Suppressor macrophage (primary cell): ENCODE measurements at places on chromosomes 1 and 21.

DNA sequence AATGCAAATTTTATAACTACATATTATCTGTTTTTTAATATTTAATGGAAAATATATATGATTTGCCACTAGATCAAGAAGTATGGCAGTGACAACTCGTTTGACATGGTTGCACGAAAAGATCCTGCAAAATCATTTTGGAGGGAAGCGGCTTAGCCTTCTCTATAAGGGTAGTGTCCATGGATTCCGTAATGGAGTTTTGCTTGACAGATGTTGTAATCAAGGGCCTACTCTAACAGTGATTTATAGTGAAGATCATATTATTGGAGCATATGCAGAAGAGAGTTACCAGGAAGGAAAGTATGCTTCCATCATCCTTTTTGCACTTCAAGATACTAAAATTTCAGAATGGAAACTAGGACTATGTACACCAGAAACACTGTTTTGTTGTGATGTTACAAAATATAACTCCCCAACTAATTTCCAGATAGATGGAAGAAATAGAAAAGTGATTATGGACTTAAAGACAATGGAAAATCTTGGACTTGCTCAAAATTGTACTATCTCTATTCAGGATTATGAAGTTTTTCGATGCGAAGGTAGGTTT, 556 bp downstream of the IFI44 start:
- peak; percentile 42 for DNase-seq

- DNase-seq, result no peak
Measured at GRCh38 chr1:15937146-15937545, 38.8 kb downstream of the ZBTB17 start.

- no peak for DNase-seq
Measured at GRCh38 chr1:19612530-19612929, 31.6 kb upstream of the NBL1 start.

DNA sequence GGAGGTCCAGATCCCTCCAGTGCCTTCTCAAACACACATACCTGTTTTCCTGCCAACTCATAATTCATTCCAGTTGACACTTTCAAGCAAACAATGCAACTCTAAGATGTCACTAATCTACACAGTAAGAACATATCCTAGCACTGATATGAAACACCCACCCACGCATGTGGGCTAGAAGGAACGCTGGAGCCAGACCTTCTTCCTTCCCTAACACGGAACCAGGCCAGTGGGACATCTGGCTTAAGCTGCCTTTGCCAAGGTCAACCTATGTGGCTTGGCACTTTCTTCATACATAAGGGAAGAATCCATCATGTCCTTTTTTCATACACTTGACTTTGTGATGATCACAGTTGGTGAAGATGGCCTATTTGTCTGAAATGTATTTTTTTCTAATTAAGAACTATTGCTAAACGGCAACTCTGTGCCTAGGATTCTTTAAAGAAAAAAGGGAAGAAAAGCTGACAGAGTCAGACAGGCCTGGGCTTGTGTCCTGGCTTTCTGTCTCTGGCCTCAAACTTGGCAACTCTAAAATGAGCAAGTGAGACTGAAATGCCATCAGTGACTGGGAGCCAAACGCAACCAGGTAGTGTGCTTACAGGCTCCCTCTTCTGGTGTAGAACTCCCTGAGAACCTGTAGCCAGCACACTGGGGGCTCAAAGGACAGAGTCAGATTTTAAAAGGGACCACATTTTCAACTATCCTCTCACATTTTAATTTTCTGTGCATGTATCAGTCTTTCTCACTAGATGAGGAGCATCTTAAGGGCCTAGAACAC, 92.6 kb upstream of the BEND5 start:
- DNase-seq, result no peak

GRCh38 chr1:207346513-207346912, 25.0 kb downstream of the CD55 start:
- DNase-seq, result no peak

GRCh38 chr1:172255223-172255560, 165.3 kb upstream of the C1orf105 start:
- DNase-seq, result no peak

DNA sequence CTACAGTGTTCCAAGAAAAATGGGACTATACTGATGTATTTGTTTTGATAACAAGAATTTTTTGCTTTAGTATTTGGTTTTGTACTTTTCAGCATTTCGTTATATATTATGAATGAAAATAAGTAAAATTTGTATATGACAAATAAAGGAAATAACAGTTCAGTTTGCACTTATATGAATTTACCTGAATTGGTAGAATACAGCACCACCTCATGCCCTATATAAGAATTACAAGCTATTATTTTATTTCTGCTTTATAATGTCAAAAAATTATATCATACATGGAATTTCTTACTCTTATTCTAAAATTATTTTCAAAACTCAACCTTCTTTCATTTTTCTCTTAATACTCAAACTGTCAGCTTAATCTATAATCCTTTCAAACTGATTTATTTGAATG, 14.6 kb downstream of the EFCAB7 start:
- DNase-seq, result peak; percentile 32

DNA sequence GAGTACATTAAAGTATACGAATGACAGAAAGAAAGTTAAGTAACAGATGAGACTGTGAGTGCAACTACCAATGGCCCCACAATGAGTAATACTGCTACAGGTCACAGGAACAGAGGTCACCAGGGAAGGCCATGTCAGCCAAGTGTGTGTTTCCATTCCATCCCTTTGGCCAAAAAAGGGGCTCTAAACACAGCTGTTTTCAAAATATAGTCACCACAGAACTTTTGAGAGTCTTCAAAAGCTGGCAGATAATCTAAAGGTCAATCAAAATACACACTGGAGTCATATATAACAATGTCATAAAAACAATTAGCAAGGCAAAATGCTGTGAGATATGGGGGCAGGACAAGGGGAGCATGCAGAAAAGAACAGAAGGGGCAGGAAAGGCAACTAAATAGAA, 10.2 kb downstream of the USP24 start:
- DNase-seq, result peak; percentile 23

DNA sequence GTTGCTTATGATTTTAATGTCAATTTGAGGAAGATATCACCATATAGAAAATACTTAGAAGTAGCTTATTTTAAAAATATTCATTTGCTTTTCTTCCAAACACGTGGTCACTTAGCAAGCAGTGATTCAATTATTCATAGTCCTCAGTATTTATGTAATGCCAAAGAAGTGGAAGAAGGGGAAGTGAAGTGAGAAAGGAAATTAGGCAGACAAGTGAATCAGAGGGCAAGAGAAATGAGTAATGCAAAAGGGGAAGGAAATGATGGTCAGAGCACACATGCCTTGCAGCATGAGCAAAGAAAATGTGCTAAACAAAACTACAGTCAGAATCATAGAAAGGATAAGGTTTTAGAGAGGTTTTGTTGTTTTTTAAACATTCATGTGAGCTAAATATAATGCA, 31.8 kb downstream of the SDCCAG8 start:
- DNase-seq, result peak; percentile 94

DNA sequence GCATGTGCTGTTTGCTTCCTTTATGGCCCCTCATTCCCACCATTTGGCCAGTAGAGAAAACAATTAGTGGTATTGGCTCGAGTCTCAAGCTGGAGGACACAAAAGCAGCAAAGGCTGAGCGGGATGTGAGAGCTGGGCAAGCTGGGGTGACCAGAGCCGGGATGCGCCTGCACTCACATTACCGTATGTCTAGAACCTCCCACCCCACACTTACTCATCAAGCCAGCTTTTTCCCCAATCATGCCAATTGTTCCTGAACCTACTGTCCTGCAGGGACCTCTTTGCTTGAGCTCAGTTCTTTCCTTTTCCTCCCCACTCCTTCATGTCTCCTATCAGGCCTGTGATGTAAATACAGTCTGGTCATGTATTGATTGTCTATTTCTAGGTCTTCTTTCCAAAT, 45.9 kb downstream of the KIRREL1 start:
- DNase-seq, result no peak

- no peak for DNase-seq
Measured at GRCh38 chr1:160724465-160725242, 13.0 kb upstream of the CD48 start.

- DNase-seq, result no peak
Measured at GRCh38 chr1:38892976-38893375, 11.6 kb upstream of the GJA9 start.

DNA sequence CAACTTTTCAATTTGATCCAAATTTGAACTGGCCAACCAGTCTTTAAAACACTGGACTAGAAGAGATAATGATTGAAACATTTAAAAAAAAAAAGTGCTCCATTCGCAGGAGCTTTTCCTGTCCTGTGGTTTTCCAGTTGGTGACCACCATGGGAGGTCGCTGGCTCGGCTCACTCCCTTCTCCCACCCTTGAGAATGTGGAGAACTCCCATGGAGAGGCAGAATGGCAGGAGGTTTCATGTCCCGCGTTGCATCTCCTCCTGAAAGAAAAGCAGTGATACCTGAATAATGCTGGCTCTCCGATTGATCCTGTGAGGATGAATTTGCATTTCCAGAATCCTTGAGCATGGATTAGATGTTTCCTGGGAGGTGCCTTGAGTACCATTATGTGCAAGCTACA, 16.5 kb upstream of the MPZL1 start:
- DNase-seq, result no peak

DNA sequence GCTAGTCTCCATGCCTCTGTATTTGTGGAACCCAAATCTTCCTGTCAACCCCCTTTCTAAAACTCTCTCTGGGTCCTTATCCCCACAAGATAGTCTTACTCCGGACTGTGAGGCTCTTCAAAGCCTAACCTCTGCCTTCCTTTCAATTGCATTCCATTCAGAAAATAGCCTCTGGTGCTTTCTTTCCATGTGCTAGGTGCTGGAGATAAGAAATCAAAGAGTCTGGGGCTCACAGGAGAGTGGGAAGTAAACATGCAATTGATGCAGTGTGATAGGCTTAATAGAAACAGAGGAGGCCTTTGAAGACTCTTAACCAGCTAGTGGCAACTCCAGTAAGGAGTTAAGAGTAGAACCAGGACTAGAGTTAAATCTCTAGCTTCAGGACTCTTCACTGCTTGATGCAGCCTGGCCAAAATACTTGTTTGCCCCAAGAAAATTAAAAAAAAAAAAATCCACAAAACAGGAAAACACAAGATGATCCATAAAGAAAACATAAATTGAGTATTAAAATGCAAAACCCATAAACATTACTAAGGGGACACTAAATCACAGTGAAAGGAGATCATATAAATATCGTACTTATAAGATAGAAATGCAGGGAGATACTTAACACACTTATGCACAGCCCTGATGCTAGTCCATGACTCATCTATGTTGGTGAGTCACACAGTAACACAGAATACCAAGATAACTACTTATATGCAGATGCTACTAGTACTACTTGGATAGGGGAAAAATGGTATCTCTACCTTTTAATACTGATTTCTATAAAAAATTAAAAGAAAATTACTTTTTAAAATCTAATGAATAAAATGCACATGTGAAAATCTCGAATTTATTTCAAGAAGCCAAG, 341.5 kb downstream of the KCNH1 start:
- DNase-seq, result no peak

- peak; percentile 21 for DNase-seq
Measured at GRCh38 chr1:236394879-236395229, 768 bp downstream of the EDARADD start.

DNA sequence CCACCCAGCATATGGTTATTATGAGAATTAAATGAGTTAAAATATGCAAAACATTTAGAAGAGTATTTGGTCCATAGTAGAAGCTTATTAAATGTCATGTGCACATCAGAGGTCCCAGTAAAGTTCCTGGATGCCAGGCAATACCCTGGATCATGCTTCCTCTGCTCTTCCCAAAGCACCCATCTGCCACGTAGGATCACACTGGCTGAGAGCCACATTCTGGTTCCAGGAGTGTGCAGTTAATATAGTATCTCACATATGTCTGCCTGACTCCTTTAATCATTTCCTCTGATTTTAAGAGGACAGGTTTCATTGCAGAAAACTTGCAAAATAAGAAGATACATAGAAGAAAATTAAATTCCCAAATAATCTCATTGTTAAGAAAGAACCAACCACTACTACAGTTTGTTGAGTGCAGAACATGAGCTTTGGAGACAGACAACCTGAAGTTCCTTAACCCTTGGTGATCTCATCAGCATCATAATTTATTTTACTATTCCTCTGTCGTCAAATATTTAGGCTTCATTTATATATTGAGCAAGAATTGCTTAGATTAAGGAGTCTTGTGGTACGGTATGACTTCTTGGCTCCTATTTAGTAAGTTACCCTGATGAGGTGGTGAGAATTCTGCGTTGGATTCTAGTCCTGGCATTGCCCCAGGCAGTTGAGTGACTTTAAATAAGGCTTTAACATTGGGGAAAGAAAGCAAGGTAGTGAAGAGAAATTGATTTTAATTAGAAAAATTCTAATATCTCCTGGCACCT, 12.3 kb downstream of the SGIP1 start:
- DNase-seq, result no peak

DNA sequence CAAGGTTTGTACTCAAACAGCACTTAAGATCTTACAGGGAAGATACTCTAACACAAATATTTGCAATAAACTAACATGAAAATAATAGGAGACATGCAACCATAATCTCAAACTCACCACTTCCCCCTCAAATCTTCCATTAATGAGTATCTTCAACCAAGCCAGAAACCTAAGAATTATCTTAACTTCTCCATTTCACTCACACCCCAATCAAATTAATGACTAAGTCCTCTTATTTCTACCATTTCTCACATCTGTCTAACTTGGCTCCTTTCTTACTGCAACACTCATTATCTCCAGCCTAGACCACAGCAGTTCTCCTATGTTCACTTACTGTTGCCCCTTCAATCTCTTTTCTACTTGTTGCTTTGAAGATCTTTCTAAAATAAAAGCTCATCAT, 10.4 kb downstream of the RBBP5 start:
- no peak for DNase-seq

DNA sequence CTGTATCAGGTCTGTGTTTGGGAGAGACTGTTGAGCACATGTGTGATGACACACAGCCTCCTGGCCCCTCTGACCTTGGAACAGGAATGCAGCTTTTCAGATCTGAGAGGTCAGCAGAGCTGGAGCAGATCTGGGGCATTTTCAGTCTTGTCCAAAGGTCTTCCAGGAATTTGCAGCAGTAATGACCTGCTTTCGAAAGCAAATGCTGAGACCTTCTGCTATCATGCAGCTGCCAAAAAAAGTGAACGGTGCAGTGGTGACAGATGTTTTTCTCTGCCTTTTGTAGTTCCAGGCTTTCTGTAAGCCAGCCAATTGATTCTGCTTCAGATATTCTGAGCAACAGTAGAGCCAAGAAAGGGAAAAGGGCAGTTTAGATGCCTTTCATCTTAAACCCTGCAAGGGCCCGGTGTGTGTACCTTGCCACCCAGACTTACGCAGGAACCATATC, 137.8 kb upstream of the COA6 start:
- DNase-seq, result no peak

DNA sequence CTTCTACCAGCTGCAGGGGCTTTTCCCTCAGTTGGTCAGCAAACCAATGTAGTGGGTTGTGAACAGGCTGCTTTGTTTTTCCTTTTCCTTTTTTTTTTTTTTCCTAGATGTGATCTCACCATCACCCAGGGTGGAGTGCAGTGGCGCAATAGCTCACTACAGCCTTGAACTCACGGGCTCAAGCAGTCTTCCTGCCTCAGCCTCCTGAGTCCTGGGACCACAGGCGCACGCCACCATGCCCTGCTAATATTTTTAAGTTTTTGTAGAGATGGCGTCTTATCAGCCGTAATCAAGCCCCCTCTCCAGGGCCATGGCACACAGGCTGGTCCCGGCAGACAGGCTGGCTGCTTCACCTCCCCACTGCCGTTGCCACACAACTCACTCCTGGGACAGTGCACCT, 3.4 kb upstream of the TRIM11 start:
- peak; percentile 22 for DNase-seq
